ENCODE measurements at places on chromosomes 4 and X.

DNA sequence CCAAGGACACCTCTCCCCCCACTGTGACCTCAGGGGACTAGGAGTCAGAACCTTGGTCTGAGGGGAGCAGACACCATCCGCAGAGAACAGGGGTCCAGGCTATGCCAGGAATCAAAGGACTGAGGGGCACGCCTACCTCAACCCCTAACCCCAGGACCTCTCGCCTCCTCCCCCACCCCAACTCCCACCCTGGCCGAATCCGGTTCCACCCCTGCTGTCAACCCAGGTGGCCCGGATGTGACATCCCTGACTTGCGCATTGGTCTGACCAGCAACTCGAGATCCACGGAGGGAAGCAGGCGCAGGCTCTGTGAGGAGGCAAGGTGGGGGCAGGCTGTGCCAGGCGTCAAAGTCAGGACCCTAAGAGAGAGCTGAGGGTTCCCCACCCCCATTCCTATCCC is 468 bp upstream of the MAGEA4 start:
- no peak for DNase-seq

GRCh38 chr4:173182403-173182802 is 13.8 kb downstream of the GALNT7 start:
- peak; percentile 83 for DNase-seq

GRCh38 chr4:123843137-123843536 is 446.5 kb downstream of the SPRY1 start:
- DNase-seq, result no peak

- DNase-seq, result no peak
These were observed 47.8 kb upstream of the DUSP21 start for GRCh38 chrX:44795945-44796450.

DNA sequence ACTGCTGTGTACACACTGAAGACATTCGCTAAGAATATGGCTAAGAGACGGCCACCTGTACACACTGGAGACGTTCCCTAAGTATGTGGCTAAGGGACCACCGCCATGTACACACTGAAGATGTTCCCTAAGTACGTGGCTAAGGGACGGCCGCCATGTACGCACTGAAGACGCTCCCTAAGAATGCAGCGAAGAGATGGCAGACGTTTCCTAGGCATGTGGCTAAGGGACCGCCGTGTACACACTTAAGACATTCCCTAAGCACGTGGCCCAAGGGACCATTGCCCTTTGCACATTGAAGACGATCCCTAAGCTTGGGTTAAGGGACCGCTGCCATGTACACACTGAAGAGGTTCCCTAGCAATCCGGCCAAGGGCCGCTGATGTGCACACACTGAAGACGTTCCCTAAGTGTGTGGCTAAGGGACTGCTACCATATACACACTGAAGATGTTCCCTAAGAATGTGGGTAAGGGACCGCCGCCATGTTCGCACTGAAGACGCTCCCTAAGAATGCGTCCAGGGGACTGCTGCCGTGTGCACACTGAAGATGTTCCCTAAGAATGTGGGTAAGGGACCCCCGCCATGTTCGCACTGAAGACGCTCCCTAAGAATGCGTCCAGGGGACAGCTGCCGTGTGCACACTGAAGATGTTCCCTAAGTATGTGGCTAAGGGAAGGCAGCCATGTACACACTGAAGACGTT is 36.7 kb downstream of the DHRSX start:
- DNase-seq, result no peak

GRCh38 chr4:11436084-11436483 is 7.4 kb upstream of the HS3ST1 start:
- DNase-seq, result no peak

GRCh38 chrX:51837921-51838320 is 55.5 kb upstream of the MAGED1 start:
- DNase-seq, result peak; percentile 2

DNA sequence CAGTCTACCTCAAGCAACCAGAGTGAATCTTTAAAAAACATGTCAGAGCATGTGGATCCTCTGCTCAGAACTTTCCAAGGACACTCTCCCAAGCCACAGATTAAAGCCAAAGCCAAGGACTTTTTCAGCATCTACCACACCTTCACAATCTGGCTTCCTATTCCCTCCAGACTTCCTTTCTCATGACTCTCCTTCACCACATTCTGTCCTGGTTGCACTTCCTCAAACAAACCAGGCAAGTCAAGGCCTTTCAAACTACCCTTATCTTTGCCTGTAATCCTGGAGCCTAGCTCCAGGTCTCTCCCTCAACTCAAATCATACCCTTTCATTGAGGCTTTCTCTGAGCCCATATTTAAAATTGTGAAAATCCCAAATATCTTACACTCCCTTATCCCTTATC is 191.6 kb upstream of the GALNTL6 start:
- DNase-seq, result no peak

DNA sequence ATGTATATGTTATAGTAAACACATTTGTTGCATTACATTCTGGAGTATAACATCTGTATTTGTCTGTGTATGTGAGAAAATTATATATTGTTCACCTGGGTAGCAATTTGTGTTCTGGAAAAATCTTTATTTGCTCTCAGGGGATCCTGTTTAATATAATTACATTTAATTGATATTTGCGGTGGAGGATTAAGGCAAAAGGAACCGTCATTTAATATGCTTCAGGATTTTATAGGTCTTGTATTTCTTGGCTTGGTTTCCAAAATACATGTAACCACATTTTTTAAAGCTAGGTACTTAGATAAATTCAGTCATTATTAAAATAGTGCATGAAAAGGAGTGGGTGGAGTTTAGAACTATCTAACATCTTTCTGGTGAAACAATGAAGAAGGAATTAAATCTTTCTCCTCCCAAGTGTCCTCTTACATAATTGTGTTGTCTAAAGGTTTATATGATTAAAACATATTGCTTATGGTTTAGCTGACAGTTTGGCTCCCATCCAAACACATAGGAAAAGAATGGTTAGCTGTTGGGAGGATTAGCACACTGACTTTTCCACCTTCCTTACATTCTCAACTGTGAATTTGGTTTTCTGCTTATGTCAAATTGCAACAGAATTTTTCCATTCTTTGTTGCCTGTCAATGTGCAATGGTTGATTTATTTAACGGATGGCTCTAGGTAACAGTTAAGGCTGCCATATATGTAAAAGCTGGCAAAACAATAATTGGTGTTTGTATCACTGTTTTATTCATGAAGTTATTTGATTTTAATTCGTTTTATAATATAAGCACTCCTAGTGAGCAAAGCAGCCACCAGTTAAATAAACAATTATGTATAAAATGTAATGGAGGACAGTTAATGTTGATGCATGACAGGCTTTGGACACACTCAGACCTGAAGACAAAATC is 250.8 kb upstream of the SFRP2 start:
- no peak for DNase-seq

- DNase-seq, result no peak
These were observed 2.3 kb upstream of the SLC35A2 start for GRCh38 chrX:48913605-48914366.

- DNase-seq, result no peak
These were observed 10.5 kb downstream of the SEPTIN11 start for GRCh38 chr4:76960014-76960413.

DNA sequence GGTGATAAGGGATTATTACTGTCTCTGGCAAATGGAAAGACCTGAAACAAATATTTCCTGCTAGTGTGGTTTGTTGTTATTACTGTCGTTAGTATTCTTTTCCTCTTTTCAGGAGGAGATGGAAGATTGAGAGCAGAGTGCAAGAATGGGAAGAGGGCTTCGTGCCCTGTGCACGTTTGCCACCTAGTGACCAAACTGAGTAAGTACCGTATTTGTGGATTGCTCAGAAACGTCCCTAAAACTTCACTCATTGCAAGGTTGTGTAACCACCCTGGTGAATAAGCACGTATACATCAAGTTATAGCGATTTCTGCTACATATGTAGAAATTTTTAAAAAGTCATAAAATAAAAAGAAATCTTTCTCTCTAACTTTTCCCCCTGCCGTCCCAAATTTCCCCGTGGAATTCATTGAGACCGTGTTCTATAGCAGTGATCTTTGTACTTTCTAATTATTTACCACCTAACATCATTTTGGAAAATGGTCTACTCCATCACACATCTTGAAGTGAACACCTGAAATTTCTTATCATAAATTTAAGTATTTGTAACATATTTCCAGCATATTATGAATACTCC is 24.3 kb downstream of the LINC00632 start:
- DNase-seq, result peak; percentile 27

- peak; percentile 45 for DNase-seq
These were observed 36.4 kb downstream of the TMEM131L start for GRCh38 chr4:153502584-153502983.

DNA sequence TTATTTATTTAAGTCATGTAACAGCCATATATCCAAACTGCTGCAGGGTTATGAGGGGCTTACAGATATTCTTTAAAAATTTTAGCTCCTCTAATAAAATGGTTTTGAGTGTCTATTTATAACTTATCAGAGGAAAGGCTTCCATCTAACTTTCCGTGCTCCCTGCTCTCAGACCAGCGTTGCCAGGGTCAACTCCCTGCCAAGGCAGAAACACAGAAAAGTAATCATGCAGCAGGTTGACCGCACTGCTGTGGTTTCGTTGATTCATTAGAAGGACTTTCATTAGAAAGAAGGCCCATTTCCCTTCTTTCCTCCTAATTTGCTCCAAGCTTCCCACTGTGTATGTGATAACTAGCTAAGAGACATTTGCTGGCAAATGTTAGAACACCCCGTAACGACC is 33.9 kb downstream of the BCLAF3 start:
- no peak for DNase-seq

- no peak for DNase-seq
These were observed 82.2 kb upstream of the PRPS2 start for GRCh38 chrX:12709047-12709446.

- peak; percentile 69 for DNase-seq
These were observed 1.5 kb downstream of the IRF2 start for GRCh38 chr4:184472614-184473498.

All from EL (cell line).